ENCODE measurements at places on chromosomes 12 and 14.

DNA sequence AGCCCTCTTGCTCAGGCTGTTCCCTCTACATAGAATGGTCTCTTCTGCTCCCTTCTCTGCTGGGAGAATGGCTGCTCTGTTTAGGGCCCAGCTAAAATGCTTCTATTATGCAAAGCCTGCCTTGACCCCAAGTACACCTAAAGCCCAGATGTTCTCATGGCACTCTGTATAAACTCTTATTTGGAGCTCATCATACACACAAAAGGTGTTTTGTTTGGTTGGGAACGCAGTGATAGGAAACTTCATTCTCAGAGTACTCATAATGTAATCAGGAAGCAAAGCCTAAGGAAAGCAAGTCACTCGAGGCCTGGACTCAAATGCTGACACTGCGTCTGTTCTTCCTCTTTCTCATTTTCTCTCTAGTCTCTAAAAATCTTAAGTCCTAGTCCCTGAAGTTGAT, 38.2 kb upstream of the SYCP3 start:
- no peak for DNase-seq

DNA sequence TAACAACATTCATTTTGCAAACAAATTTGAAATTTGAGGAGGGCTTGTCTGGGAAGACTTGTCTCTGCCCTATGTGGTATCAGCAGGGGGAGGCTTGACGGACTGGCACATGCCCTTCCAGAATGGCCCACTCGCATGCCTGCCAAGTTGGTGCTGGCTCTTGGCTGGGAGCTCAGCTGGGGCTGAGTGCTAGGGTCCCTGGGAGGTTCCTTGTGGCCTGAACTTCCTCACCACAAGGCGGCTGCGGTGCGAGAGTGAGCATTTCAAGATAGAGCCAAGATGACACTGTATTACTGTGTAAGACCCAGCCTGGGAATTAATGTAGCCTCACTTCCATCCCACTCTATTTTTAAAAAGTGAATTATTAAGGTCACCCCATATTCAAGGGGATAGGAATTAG, 271.6 kb upstream of the PLEKHG7 start:
- no peak for DNase-seq

DNA sequence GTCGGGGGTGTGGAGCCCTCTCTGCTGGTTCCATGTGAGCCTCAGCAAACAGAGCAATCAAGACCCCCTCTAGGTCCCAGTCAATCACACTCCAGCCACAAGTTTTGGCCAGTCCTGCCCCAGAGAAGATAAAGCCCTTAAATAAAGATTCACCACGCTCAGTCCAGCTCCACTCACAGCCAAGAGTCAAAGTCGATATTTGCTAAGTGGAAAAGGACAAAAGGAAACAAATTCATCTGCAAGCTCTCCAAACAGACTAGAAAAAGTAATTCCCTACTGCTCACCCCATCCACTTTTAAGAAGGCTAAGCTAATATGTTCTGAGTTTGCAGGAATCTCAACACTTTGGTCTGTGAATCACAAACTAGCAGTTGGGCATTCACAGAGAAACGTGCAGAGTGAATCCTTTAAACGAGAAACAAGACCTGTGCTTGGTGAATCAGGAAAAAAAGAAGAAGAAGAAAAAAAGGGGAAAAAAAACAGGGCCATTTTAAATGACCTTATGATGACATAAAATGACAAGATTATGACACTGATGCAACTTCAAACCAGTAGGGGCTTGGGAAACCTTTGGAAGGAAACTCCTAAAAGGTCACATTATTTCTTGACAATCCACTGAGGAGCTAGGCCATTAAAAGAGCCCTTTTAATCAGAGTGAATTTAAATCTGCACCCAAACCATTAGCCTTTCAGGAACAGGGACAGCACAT, 41.8 kb upstream of the FOXN3 start:
- DNase-seq, result no peak

- no peak for DNase-seq
Measured at GRCh38 chr12:57902478-57902969, 38.8 kb upstream of the ATP23 start.

GRCh38 chr14:95741038-95741490, 27.1 kb upstream of the TCL1A start:
- DNase-seq, result no peak

GRCh38 chr14:104820669-104821228, 19.8 kb downstream of the ZBTB42 start:
- DNase-seq, result no peak

GRCh38 chr14:90159146-90159545, 97.2 kb upstream of the PSMC1 start:
- no peak for DNase-seq

DNA sequence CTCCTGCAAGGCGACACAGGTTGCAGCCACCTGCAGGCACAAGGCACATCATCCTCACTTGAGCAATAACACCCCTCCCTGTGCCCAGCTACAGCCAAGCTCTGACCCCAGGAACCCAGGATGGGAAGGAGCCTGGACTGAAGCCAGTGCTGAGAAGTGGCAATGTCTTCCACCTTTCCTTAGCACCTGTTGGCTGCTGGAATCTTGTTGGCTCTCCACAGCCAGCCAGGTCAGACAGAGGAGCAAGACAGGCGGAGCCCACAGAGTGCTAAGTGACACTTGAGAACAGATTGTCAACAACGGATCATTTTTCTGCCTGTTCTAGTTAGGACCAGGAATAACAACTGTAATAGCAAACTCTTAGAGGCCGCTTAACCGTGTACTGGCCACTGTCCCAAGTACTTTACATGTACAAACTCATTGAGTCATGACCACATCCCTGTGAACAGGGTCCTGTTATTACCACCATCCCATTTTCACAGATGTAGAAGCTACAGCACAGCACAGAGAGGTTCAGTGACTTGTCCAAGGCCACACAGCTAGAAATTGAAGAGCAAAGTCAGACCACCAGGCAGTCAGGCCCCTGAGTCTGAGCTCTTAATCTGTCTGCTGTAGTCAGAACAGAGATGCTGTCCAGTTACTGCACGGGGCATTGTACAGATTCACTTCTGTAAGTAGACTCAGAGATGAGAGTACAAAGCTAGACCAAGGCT, 45.6 kb downstream of the RNFT2 start:
- DNase-seq, result no peak

DNA sequence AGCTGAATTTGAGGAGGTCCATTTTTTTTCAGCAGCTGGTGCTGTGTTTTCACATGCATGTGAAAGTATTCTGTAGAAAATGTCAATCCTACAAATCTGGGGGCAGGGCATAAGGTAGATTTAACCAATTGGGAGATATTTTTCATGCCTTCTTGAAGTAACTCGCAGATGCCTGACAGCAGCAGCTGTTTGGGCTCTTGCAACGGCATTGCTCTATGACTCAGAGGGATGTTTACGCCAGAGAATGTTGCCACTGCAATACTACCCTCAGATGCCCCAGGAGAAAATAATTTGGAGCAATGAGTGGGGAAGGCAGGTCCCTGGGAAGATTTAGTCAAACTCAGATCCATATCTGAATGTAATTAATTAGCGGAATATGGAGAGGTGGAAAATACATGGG, 42.5 kb upstream of the MYBPC1 start:
- DNase-seq, result no peak

DNA sequence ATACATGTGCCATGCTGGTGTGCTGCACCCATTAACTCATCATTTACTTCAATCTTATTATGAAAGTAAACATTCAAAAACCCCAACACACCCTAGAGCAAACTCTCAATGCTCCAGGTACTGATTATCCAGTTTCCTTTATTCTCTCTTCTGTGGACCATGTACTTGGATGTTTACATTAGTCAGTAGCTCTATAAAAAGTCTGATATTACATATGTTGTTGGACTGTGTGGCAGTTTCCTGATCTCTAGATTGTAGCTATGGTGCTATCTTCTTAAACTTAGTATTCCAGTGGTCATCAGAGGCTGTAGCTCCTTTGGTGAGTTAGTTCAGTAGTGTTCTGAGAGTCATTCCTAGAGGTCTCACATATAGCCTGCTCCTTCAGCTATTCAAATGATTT, 25.1 kb upstream of the ITGA5 start:
- no peak for DNase-seq

DNA sequence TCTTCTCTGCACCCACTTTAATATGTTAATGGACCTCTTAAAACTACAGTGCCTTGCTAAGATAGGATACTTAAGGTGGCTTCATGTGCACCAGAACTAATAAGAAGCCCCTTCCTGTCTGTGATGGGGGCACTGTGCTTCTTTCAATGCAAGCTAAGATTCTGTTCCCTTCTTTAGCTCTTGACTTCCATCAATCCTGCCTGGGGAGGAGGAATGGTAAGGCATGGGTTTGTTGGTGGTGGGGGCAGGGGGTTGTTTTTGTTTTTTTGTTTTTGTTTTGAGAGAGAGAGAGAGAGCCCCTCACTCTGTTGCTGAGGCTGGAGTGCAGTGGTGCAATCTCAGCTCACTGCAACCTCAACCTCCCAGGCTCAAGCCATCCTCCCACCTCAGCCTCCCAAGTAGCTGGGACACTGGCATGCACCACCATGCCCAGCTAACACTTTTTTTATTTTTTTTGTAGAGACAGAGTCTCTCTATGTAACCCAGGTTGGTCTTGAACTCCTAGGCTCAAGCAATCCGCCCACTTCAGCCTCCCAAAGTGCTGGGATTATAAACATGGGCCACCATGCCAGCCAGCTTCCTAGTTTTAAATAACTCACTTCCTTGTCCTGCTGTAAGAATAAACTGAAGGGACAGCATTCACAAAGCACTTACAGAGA, 4.5 kb upstream of the KRT3 start:
- DNase-seq, result no peak

DNA sequence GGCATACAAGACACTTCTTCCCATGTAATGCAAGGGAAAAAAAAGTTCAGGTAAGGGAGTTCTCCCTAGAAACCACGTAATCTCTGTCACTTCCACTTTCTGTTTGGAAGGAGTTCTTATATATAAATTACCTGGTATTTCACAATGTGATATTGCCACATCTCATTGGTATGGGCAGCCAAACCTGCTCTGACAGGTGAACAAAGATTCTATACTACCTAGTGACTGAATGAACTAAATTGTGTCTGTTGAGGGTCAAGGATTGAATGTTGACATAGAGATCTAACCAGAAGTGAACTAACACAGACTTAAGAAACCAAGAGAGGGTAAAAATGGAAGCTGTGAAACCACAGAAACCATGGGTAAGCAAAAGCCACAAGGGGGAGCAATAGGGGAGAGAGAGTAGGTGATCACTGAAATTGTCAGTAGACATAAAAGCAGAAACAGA, 161.3 kb downstream of the RPL10L start:
- no peak for DNase-seq

GRCh38 chr12:80412343-80412953, 31.6 kb upstream of the PTPRQ start:
- DNase-seq, result no peak

DNA sequence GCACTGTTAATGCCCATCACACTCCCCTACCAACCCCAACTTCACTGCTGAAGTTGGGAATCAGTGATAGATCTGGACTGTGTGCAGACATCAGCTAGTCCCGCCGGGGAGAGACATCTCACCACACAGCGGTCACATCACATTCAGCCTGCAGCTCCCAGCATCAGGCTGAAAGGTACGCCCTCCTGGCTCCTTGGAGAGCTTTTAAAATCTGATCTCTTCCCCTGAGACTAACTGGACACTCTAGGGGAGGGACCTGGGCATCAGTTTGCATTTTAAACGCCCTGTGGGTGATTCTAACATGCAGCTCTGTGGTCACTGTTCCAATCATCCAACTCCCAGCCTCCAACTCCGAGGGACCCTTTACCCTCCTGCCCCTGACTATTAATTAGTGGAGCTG, 58.4 kb downstream of the CCDC85C start:
- DNase-seq, result no peak

- DNase-seq, result no peak
Measured at GRCh38 chr12:109510196-109510595, 32.8 kb downstream of the UBE3B start.

GRCh38 chr12:11689591-11690186, 40.2 kb downstream of the ETV6 start:
- no peak for DNase-seq

- no peak for DNase-seq
Measured at GRCh38 chr14:34204774-34205173, 253.9 kb upstream of the EGLN3 start.

DNA sequence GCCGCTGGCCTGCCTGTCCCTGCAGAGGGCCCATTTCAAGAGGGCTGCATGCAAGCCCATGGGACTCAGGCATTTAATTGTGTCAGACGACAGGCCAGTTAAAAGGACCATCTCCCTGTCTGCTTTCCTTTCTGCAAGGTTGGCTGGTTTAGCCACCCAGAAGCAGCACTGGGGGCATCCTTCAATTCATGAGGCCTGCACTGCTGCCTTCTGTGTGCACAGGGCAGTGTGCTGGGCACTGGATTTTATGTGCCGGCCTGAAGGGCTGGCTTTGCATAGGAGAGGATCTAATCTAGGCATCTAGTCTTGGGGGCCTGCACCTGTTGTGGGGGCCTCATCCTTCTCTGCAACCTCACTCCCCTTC, 114.1 kb upstream of the FKBP4 start:
- no peak for DNase-seq

GRCh38 chr14:65382586-65382985, 29.9 kb upstream of the FUT8 start:
- DNase-seq, result no peak

GRCh38 chr12:101594700-101595099, at the start of gene MYBPC1:
Gene MYBPC1, plus strand, starts transcription at chr12:101594971. Its CDS starts 100 bp downstream, at chr12:101595071.
- no peak for DNase-seq

DNA sequence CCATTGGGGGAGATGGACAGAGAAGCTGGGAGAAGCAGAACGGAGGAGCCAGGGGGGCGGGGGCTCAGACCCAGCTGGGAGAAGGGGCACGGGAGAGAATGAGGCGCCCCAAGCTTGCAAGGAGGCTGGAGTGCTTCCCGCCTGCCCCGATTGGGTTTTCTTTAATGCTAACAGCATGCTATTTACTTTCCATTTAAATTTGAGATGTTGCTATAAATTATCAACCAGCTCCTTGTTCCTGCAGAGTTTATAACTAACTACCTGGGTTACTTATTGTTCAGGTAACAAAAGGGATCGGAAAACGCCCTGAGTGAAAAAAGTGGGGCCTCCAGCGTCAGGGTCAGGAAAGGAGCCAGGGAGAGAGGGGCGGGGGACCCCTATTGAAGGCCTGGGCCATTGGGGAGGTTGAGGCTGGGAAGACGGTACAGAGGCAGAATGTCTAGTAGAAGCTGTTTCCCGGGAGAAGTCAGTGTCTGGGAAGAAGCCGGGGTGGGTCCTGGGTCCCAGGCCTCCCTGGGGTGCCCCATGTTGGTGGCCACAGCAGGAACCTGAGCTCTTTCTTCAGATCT, 2.5 kb downstream of the HNF1A start:
- no peak for DNase-seq

Measured in activated CD4-positive, CD25-positive, alpha-beta regulatory T cell (primary cell).